Right ventricle myocardium superior (tissue), 1 donor: ENCODE measurements at places on chromosomes 4 and X. TPM values are rescaled to one million over a fixed set of nuclear protein-coding genes. Genes with fewer than 3 reads are reported as not detected.

DNA sequence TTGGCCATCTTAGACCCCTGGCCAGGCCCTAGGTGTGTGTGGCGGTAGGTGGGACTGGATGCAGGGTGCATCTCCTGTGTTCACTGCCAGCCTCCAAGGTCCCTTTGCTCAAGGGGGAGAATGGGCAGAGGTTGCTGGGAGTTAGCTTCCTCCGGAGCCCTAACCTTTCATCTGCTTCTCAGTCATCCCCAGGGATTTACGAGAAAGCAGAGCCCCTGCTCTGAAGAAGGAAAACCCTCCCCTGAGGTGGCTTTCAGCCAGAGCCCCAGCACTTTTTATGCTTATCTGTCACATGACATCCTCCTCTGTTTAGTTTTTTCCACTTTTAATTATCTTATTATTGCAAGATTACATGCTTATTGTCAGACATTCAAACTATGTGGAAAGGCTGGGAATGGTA, 44.9 kb upstream of the DDX3X start:
- no peak for DNase-seq

The ZDHHC9 gene
- total RNA-seq, result 17.3 TPM

DNA sequence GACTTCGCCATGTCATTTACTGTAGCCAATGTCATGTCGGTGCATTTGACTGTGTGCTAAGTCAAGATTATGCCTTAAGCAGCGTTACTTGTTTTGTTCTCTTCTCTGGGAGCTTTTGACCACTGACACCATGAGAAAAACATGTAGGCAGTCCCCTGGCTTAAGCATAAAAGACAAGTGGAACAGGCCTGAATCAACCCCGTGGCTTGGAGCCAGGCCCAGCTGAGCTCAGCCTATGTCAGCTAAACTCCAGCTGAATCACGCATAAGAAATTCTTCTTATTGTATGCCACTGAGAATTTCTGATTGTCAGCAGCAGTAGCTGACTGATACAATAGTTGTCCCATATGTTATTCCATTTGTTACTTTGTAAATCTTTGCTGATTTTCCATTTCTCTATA, 261.9 kb downstream of the CBLL2 start:
- DNase-seq, result no peak

DNA sequence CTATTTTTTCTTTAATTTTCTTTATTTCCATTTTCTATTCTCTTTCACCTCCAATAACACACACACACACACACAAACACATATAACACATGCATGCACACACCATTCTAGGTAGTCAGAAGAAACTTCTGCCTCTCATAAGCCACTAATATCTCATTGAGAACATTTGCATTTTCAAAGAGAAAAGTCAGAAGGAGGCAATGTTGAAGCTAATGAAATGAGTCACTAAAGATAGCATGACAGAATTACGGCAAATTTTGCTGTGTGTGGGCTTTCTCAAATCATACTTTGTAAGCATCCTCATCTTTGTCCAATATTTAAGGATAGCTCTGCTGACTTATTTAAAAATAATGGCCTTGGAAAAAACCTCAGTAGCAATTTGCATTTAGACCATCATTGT, 291.3 kb downstream of the GUCY2F start:
- no peak for DNase-seq

GRCh38 chr4:1227816-1228215, 21.1 kb downstream of the CTBP1 start:
- DNase-seq, result no peak

The PTPN13 gene
- total RNA-seq, result 3.1 TPM

- DNase-seq, result no peak
Observed at GRCh38 chr4:55397520-55398321, 2.0 kb downstream of the TMEM165 start.

- no peak for DNase-seq
Observed at GRCh38 chrX:51889851-51890250, 3.6 kb upstream of the MAGED1 start.

GRCh38 chr4:39237179-39237578, 54.9 kb downstream of the WDR19 start:
- no peak for DNase-seq

The GRIA3 gene
- 0.54 TPM for total RNA-seq

GRCh38 chrX:39487166-39487968, 610.4 kb downstream of the BCOR start:
- DNase-seq, result no peak

GRCh38 chr4:168784786-168785461, 225.1 kb downstream of the CBR4 start:
- no peak for DNase-seq

- no peak for DNase-seq
Observed at GRCh38 chr4:58275856-58276255, 1165.7 kb upstream of the IGFBP7 start.

GRCh38 chrX:20906571-20906970, 467.6 kb upstream of the CNKSR2 start:
- no peak for DNase-seq

GRCh38 chrX:574251-574650, 56.3 kb upstream of the SHOX start:
- DNase-seq, result no peak

The TRIML1 gene
- total RNA-seq, result not detected

The HOPX gene
- total RNA-seq, result 23.7 TPM

GRCh38 chr4:25865586-25865985, 2.8 kb upstream of the SEL1L3 start:
- DNase-seq, result no peak

The FRG1 gene
- total RNA-seq, result 31.7 TPM

The CD40LG gene
- not detected for total RNA-seq

The CTAG2 gene
- total RNA-seq, result not detected

- DNase-seq, result no peak
Observed at GRCh38 chrX:134476284-134476683, 16.3 kb downstream of the HPRT1 start.

The SUPT20HL1 gene
- total RNA-seq, result not detected

DNA sequence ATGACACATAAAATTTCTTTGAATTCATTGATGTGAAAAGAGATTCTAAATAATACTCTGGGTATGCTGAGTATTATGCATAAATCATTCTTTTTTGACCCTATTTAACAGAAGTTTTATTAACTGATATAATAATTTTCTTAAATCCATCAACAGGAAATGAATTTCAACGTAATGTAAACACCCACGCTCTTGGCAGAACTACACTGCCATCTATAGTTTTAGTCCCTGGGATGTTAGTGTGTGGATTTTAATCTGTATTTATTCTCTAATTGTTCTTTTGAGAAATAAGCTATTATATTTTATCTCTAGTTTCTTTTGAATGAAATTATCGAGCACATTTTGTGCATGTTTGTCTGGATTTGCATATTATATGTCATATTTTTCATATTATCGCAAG, 666.8 kb upstream of the NDST4 start:
- no peak for DNase-seq

The CT45A2 gene
- not detected for total RNA-seq

DNA sequence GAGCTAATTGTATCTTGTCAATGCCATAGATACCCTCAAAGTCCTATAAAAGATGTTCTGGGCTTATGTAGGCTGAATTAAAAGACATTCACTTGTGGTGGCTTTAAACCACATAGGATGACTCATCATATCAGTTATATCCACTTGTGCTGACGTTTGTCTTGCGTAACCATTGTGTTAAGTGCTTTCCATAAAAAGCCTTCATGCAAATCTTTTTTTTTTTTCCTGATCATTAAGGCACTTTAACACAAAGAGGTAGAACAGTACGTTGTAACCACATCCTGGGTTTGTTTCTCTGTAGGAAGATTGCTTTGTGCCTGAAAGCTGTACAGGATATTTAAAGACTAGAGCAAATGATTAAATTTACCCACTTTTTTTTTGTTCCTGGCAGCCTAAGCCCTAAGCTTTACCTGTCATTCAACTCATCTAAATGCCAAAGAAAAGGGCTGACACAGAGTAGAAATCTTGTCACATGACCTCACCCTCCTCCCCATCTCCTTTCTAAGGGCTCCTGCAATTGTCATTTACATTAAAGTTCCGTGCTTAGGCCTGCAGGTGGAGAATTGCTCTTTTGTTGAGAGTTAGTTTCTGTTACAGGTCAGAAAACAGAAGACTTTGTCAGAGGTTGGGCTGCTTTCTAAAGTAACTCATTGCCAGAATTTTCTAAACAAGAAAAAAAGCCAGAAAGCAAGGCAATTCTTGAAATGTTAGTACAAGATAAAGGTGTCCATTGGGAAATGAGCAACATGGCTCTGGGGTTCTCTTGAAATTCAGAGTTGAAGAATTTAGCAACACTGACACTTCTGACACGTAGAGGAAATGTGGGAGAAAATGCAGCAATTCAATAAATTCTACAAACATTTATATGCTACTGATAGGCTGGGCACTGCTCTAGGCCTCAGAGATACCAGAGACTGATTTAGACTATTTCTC, 555.6 kb downstream of the PPARGC1A start:
- DNase-seq, result no peak

DNA sequence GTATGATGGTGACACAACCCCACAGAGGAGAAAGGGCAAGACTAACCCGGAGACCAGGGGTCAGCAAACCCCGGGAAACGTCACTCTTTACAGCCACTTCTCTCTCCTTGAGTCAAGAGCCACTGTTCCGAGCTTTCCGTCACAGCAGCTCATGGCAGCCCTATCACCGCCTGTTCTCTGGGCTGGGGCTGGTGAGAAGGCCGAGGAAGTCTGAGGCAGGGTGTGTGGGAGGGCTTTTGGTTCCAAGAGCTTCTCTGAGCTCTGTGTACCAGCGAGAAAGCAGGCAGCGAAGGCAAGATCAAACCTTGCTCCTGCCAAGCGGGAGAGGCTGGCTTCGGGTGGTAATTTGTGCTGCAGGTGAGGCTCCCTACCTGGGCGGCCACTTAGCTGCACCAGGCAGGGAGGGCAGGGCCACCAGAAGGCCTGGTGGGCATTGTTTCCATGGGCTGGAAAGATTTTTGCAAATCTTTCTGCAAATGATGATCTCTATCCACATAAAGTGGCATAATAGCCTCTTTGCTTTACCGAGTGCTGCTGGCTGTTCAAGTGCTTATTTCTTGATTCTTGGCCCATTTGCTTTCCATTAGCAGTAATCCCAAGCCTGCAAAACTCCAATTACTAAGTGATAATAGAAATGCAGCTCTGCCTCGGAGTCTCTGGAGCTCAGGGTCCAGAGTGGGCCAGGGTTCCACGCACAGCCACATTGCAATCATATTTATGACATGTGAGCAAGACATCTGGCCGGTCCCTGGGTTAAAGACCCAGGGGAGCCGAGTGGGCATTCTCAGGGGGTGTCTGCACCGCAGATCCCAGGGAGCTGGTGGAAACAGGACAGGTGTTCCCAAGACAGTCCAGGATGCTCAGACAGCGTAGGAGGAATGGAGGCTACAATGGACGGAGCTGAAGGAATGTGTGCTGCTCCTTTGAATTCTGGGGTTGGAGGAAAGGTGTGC, 41.5 kb downstream of the DCTD start:
- no peak for DNase-seq
